ENCODE measurements at places on chromosomes 16 and 17.

GRCh38 chr17:71765437-71765836 lies 355.4 kb upstream of the SOX9 start:
- DNase-seq: no peak

- no peak for DNase-seq
Measured at GRCh38 chr16:11107780-11108465, 148.1 kb downstream of the SOCS1 start.

DNA sequence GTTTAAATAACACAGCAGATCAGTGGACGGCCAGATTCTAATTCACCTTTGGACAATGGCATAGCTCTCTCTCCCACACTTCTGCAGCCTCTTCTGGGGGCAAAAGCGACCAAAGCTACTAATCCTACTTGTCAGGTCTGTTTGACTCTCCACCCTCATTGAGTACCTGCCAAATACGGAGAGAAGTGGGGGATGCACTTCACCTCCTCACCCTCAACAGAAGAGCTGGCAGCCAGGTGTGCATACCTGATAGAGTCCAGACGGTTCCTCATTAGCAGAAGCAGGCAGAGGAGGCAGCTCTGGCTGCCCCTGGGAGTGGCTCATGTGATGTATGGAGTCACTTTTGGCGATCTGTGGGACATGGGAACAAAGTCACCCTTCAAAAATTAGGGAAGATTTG lies 4.9 kb downstream of the DNAH3 start:
- DNase-seq: no peak

DNA sequence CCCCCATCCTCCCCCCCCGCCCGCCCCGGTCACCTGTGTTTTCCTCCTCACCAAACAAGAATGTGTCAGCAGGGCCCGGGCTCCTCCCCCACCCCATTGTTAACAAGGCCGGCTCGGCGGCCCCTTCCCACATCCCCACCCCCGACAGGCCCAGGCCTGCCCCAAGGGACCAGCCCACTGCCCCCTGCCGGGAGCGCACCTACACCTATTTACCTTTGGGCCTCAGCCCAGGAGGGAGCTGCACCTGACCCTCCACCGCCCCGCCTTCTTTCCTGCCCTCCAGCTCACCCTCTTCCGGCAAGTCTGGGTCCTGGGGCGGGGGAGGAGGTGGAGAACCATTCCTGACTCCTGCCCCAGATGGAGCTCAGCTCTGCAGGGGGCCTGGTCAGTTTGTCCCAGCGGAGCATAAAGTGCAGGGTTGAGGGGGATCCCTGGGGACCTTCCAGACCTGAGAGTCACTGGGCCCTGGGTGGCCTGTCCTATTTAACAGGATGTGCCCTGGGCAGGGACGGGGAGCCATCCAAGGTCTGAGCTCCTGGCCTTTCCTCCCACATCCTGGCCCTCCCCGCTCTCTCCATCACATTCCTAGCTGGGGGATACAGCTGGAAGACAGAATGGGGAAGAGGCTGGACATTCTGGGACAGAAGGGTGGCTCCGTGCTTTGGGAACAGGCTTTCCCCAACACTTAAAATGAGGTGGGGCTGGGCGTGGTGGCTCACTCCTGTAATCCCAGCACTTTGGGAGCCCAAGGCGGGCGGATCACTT lies 8.3 kb downstream of the FOXJ1 start:
- DNase-seq: no peak

DNA sequence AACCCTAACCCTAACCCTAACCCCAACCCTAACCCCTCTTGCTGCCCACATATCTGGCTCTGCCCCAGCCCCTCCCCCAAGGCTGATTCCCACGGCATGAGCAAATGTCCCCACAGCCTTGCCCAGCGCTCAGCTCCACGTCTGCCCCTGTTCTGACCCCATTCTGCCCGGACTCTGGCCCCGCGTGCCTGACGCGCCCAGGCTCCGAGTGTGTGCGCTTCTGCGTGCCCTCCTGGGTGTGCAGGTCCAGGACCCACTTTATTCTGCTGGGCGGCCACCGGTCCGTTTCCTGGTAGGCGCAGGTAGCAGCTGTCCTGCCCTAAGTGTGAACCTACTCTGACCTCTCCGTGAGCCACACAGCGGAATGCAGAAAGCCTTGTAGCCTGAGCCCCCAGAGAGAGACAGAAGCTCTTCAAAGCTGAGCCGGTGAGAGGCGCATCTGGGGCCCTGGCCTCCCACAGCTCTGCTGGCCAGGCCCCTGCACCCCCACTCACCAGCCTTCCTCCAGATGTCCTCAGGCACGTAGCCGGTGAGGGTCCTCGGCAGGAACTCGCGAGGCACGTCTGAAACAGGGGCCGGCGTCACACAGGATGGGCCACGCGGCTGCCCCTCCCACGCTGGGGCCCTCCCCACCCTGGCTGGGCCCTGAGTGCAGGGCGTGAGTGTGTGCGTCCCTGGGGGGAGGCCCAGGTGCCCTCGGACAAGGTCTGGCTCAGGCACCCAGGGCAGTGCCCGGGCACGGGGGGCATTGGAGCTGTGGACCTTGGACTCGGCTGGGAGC lies 14.0 kb upstream of the PABPN1L start:
- DNase-seq: no peak

- no peak for DNase-seq
Measured at GRCh38 chr17:43774304-43775250, 4.2 kb downstream of the DUSP3 start.

DNA sequence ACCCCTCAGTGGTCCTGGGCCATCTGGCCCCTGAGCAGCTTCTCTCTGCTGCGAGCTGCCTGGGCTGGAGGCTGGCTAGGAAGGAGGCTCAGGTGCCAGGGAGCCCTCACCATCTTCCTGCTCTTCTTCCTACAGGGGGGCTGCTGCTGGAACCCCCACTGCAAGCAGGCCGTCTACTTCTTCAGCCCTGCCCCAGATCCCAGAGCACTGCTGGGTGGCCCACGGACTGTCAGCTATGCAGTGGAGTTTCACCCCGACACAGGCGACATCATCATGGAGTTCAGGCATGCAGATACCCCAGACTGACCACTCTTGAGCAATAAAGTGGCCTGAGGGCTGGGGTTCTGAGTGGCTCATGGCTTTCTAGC lies 46.1 kb downstream of the PRMT7 start:
- DNase-seq: no peak

GRCh38 chr16:1073262-1073558 lies 663 bp downstream of the SSTR5 start:
- DNase-seq: no peak

DNA sequence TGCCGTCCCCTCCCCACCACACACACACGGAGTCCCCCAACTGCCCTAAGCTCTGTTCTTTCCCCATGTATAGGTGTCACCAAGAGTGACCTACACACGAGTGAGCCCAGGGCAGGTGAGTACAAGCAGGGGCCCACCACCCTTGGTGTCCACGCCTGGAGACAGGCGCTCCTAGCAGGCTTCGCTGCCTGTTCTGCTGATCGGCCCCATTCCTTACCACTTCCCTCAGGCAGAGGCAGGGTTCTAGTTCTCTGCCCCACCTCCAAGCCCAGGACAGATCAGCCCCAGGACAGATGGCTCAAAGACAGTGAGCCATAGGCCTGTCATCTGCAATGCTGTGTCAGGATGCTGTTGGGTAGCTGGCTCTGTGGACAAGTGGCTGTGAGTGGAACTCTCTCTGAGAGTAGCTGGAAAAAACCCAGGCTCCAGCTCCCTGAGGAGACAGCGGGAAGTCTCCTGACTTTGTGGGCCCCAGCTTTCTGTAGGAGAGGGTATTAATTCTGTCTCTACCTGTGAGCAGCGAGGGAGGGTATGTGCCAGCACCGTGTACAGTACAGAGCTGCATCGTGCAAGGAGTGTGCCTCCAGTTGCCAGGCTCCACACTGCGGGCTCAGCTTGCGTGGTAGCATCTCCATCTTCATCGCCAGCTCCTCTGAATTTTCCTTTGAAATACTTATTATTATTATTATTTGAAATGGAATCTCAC lies 897 bp downstream of the TP53I13 start:
- no peak for DNase-seq

GRCh38 chr16:27232061-27232900 lies 29.0 kb downstream of the KDM8 start:
- DNase-seq: no peak

GRCh38 chr16:54620197-54620596 lies 310.5 kb upstream of the IRX5 start:
- DNase-seq: no peak

GRCh38 chr17:81995463-81996231 lies 18.2 kb downstream of the ASPSCR1 start:
- DNase-seq: no peak

DNA sequence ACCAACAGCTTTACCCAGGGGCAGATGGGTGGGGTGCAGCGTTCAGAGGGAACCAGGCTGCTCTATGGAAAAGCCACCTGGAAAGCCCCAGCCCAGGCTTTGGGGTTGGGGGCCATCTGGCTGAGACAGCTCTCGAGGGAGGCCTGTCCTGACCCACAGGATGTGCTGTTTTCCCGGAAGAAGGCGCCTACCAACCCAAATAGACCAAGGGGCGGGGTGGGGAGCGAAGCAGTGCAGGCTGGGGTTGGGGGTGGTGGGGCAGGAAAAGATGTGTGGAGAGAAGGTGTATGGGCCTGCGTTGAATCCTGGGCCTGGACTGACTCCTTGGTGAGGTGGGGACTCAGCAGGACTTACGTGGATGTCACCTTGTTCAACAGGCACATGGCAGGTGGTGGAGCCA lies 87.9 kb downstream of the N4BP1 start:
- DNase-seq: no peak

- DNase-seq: no peak
Measured at GRCh38 chr17:15650741-15651582, 31.5 kb upstream of the FBXW10B start.

DNA sequence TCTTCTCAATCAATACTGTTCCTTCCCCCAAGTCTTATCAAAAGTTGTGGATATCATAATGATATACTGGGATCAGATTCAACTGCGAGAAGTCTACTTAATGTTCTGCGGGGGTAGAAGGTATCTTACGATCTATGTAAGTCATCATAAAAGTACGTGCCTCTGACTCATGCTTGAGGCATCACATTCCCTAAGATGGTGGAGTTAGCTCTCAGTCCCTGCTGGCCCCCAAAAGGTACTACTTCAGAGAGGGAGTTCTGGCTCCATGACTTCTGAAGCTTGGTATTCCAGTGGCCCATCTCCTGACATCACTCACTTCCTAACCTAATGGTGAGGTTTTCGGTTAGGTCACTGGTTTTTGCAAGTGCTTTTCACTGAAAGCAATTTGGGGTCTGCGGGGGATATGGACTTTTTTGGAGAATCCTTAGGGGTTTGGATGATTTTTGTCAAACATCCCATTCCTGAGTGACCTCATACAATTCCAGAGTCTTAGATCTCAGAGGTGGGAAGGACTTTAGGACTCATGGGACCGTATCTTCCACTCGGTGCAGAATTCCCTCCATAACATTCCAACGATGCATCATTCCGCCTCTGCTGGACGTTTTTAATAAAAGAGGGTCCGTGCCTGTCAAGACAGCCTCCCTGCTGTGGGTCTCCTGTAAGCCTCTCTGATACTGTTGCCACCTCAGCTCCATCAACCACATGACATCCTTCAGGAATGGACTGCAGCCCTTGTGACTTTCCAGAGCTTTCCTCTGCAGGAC lies 74.3 kb downstream of the DYNLRB2 start:
- DNase-seq: no peak

- no peak for DNase-seq
Measured at GRCh38 chr17:34098699-34099098, 156.4 kb upstream of the CCL2 start.

DNA sequence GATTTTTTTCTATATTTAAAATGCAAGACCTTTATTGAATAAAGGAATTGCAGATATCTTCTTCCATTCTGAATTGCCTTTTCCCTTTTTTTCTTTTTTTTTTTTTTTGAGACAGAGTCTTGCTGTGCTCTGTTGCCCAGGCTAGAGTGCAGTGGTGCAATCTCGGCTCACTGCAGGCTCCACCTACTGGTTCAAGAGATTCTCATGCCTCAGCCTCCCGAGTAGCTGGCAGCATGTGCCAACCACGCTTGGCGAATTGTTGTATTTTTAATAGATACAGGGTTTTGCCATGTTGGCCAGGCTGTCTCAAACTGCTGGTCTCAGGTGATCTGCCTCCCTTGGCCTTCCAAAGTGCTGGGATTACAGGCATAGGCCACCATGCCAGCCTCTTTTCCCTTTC lies 151.5 kb downstream of the CEP112 start:
- DNase-seq: no peak

DNA sequence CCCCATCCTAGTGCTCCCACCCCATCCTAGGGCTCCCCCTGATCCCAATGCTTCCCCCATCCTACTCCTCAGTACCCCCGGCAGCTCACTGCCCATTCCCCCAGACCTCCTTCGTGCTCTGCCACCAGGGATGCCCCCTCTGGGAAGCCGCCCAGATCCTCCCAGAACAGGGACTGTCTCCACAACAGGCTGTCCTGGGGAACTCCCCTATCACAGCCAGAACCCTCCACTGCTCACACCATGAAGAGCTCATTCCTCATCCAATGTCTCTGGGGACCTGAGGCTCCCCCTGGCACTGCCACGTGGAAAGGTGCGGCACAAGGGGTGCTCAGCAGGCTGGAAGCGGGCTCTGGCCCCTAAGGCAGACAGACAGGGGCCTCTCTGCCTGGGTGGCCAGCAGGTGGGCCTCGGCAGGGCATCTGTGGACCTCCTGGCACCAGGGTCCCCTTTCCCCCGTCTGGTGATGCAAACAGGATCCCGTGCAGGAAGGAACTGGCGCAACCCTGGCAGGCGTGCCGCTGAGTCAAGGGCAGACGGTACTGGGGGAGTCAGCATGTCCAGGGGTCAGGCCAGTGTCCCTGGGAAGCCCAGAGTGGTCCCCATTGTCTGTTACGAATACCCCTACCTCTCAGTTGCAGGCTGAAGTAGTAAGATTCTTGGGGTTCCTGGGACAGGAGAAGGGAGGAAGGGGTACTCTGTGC lies 14.8 kb upstream of the PVALEF start:
- DNase-seq: no peak

GRCh38 chr17:65064452-65065019 lies 8.0 kb upstream of the GNA13 start:
- DNase-seq: no peak

DNA sequence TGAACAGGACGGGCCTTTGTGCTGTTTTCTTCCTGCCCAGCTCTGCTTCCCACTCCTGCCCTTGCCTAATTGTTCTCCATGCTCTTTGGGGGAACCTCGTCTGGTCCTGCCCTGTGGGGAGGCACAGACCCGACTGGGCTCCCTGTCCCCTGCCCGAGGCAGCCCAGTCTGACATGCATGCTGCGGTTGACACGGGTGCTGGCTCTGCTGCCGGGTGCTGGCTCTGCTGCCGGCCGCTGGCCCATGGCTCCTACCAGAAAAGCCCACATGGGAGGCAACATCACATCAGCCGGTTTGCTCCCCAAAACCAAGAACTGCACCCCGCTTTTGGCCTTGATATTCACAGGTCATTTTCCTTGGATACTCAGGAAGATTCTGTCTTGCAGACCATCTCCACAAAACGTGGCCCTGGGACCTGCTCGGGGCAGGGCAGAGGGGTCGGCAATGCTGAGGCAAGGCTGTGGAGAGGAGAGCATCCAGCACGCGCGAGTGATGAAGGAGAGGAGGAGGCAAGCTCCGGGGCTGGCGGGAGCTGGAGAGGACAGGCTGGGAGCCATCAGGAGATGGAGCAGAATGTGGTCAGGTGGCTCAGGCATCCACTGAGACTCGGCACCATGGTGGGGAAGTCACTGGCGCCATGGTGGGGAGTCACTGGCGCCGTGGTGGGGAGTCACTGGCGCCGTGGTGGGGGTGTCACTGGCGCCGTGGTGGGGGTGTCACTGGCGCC lies 31.6 kb downstream of the RBFOX3 start:
- DNase-seq: no peak
